Ovary (tissue), 10 donors: ENCODE measurements at places on chromosomes 7 and 10. TPM values are rescaled to one million over a fixed set of nuclear protein-coding genes. Genes with fewer than 3 reads are reported as not detected.

GPR22 gene
- not detected for total RNA-seq

FRMPD2 gene
- total RNA-seq = 11.8 TPM

FAM237B gene
- not detected for total RNA-seq

DNA sequence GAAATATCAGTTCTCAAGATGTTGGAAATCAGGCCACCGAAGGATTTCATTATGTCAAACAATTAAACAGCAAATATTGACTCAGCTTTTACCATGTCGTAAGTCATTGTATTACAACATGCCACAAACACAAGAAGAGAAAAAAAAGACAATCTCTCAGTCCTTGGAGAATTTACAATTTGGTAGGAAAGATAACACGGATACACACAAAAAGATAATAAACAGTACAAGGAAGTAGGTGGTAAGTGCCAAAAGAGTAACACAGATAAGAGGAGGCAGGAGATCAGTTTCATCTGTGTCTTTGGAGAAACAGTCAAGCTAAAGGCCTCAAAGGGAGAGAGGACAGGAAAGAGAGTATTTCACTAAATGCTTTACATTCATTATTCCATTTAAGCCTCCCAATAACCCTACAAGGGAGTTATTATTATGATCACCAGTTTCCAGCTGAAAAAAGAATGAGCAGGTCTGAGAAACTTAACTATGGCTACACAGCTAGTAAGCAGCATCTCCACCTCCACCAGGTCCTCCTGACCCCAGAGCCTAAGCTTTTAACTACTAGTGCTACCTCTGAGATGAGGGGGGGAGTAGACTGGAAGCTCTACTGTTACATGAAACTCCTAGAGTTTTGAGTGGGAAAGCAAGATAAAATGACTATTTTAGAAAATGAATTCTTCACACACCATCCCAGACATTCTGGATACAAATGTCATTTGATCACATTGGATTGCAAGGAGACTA, 13.9 kb upstream of the DNAJC1 start:
- no peaks in the 10 kb centered on the region for H3K36me3 ChIP-seq
- no peaks in the 10 kb centered on the region for H3K4me1 ChIP-seq
- no peak overlapping the region for H3K27ac ChIP-seq
- no peak overlapping the region for H3K4me3 ChIP-seq
- no peak for DNase-seq
- H3K27me3 ChIP-seq = no peaks in the 10 kb centered on the region

DNA sequence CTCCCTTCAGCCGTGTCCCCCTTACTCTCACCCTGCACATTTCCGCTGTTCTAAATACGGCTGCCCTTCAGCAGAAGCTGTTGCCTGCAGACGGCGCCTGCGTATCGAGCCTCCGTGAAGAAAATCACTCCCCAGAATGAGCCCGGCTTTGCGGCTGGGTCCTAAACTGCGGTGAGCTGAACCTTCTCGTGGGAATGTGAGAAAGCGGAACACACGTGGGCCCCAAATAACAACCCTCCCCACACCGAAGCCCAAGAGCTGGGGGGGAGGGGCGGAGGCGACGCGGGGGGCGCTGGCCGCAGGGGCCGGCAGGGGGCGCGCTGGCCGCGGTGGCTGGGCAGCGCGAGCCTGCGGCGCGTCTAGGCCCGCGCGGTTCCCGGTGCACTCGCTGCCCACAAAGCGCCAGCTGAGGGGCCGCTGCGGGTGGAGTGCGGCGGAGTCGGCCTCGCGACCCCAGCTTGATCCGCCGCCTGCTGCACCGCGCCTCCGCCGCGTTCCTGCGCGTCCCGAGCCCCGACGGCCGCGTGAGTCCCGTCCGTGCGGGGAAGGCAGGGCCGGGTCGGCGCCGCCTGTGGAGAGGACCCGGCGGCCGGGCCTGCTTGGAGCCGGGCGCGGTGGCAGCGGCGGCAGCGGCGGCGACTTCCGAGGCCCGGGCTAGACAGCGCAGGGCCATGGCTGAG, at the start of gene ZNF398:
TSS of gene ZNF398 (plus strand) at position 382 of the 680 bp plus-strand sequence. CDS start at position 672, 290 bp downstream.
- DNase-seq = peak; percentile 70
- H3K36me3 ChIP-seq = no peaks in the 10 kb centered on the region
- peaks cover 3% of the 10 kb centered on the region for H3K4me1 ChIP-seq
- H3K27ac ChIP-seq = peak within 1 kb of the TSS; percentile 76
- H3K27me3 ChIP-seq = no peaks in the 10 kb centered on the region
- H3K4me3 ChIP-seq = peak within 1 kb of the TSS; percentile 87

DNA sequence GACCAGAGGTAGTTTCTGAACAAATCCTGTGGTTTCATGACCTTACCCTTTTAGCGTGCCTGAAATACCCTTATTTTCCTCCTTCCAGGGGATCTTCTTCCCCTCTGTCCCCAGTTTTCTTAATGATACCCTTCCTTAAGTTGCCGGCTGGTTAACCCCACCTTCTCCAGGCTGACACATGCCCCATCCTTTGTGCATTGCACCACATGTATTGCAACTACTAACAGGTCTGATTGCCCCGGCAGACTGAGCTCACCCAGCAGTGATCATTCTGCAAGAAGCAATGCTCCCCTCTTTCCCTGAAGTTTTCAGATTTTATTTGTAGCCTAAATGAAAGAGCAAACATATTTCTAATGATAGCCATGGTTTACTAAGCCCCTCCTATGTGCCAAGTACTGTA, 108.2 kb downstream of the HIP1 start:
- no peak overlapping the region for H3K27ac ChIP-seq
- no peak for DNase-seq
- no peaks in the 10 kb centered on the region for H3K4me1 ChIP-seq
- H3K27me3 ChIP-seq = no peaks in the 10 kb centered on the region
- no peaks in the 10 kb centered on the region for H3K36me3 ChIP-seq

DNA sequence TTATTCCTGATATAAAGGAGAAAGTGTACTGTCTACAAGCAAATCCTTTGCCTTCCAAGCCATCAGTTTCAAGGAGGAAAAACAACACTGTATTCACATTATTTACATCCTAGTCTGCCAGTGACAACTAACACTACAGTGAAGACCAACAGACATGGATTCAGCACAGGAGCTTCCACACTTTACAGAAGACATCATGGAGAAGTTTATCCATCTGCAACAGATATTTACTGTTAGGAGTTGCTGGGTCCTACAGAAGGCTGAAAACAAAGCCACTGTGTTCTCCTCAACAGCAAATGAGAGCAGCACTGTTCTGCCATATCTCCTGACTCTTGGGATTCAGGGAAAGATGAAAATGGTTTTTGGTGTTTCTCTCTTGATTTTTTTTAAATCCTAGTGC, 31.9 kb downstream of the NAPEPLD start:
- H3K27ac ChIP-seq = no peak overlapping the region
- no peak for DNase-seq
- no peaks in the 10 kb centered on the region for H3K36me3 ChIP-seq

- no peaks in the 10 kb centered on the region for H3K27me3 ChIP-seq
- no peak overlapping the region for H3K27ac ChIP-seq
- no peak overlapping the region for H3K4me3 ChIP-seq
- H3K36me3 ChIP-seq = no peaks in the 10 kb centered on the region
- peaks cover 9% of the 10 kb centered on the region for H3K4me1 ChIP-seq
These were observed 324.4 kb downstream of the KCNMA1 start for GRCh38 chr10:77313066-77313750.

DNA sequence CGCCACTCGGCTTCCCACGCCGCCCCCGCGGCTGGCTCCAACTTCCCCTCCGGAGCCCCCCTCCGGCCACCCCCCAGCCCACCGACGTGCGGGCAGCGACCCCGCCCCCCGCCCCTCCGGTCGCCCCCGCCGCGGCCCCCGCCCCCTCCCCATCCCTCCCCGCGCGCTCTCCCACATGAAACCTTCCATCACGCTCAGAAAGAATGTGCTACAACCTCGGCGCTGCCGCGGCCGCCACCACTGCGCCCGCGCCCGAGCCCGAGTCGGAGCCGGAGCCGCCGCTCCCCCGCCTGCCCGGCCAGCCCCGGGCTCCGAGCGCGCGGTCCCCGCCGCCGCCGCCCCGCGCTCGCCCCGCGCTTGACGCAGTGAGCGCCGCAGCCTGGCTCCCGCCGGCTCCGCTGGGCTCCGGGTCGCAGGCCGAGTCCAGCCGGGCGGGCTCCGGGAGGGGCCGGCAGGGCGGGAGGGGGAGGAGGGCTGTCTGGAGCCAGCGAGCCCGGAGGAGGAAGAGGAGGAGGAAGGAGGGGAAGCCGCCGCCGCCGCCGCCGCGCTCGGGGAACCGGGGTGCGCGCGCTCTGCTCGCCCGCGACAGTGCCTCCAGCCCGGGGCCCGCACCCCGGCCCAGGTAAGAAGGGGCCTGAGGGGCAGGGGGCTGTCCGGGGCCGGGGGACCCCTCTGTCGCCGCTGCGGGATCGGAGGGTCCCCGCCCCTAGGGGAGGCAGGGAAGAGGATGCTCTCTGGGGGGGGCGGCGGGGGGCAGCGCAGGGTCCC, 4.3 kb upstream of the ELFN1 start:
- no peaks in the 10 kb centered on the region for H3K36me3 ChIP-seq
- H3K4me1 ChIP-seq = peaks cover 8% of the 10 kb centered on the region
- H3K27me3 ChIP-seq = peaks cover 11% of the 10 kb centered on the region
- H3K4me3 ChIP-seq = peak overlapping the region; percentile 35
- peak; percentile 33 for DNase-seq

DNA sequence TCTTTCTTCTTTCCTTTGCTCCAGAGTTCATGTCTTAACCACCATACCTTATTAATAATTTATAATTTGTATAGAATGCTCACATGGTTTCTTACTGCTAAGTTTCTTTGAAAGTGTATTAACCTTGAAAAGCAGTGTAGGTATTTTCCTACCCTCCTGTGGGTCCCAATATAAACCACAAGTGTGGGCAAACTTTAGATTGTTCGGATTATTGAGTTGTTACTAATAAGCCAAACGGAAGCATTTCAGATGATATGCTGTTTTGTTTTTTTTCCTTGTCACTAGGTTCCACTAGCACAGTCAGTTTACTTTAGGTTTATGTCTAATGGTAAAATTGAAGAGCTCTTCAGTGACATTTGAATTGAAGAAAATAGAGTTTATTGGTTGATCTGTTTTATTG, 10.2 kb downstream of the SSBP1 start:
- no peaks in the 10 kb centered on the region for H3K36me3 ChIP-seq
- no peaks in the 10 kb centered on the region for H3K4me1 ChIP-seq
- no peaks in the 10 kb centered on the region for H3K27me3 ChIP-seq
- no peak overlapping the region for H3K4me3 ChIP-seq
- H3K27ac ChIP-seq = no peak overlapping the region

- no peak for DNase-seq
- no peaks in the 10 kb centered on the region for H3K36me3 ChIP-seq
- H3K27me3 ChIP-seq = no peaks in the 10 kb centered on the region
- H3K27ac ChIP-seq = no peak overlapping the region
These were observed 41.4 kb upstream of the GHITM start for GRCh38 chr10:84097787-84098353.

DNA sequence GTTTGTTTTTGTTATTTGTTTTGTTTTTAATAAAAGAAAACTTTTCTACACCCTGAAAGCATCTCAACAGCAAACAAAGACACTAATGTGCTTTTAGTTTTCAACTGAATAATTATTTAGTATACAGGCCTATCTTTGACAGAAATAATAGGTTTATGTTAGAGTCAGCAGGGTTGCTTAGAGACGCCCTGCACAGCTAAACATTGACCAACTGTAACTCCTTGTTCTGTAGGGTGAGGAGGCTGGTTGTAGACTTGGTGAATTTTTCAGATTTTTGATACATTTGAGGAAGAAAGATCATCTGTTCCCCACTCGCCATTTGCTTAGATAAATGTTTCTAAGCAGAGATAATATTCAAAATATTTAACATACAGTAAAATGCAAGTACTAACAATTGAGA, 103.1 kb downstream of the CALCR start:
- H3K36me3 ChIP-seq = no peaks in the 10 kb centered on the region
- no peaks in the 10 kb centered on the region for H3K27me3 ChIP-seq
- DNase-seq = no peak
- no peak overlapping the region for H3K4me3 ChIP-seq

AKR1C1 gene
- total RNA-seq = 11.4 TPM

DNA sequence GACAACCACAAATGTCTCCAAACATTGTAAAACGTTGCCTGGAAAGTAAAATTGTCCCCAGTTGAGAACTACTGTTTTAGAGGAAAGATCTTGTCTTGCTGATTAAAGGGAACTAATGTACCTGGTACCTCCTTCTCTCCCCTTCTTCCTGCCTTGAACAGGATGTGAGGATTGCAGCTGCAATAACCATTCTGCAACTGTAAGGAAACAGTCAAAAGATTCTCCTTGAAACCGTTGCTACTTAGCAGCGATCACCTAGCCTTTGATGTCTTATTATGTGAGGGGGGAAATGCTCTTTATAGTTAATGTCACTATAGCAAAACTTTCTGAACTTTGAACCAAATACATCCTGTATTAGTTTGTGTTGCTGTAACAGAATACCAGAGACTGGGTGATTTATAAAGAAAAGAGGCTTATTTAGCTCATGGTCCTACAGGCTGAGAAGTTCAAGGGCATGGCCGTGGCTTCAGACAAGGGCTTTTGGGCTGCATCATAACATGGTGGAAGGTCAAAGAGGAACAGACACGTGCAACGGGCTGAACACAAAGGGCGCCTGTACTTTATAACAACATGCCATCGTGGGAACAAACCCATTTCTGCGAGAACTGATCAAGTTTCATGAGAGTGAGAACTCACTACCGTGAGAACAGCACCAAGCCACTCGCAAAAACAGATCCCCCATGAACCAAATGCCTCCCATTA, 54.2 kb upstream of the PARD3 start:
- DNase-seq = no peak
- H3K27me3 ChIP-seq = no peaks in the 10 kb centered on the region
- H3K27ac ChIP-seq = no peak overlapping the region
- H3K4me3 ChIP-seq = no peak overlapping the region
